ENCODE measurements at places on chromosomes 2 and 18.

GRCh38 chr2:74566754-74567085 is 12.2 kb downstream of the DOK1 start:
- DNase-seq = no peak

GRCh38 chr18:60391571-60392226 is 19.1 kb upstream of the MC4R start:
- DNase-seq = no peak

- no peak for DNase-seq
These were observed 2.9 kb downstream of the KLHL29 start for GRCh38 chr2:23387845-23388244.

GRCh38 chr2:46148369-46148736 is 148.9 kb upstream of the EPAS1 start:
- no peak for DNase-seq

DNA sequence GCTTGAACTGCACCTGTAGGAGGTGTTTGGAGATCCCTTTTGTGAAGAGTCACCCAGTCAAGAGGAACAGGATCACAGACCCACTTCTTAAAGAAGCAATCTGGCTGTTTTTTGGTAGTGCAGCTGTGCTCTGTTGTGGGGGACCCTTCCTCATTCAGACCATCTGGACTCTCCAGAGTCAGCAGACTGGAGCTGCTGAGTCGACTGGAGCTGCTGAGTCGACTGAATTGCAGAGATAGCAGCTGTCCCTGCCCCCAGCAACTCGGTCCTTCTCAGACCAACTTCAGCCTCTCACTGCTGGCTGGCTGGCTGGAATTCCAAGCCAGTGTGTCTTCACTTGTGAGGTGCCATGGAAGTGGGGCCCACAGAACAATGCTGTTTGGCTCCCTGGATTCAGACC is 56.8 kb downstream of the GTF3C3 start:
- no peak for DNase-seq

DNA sequence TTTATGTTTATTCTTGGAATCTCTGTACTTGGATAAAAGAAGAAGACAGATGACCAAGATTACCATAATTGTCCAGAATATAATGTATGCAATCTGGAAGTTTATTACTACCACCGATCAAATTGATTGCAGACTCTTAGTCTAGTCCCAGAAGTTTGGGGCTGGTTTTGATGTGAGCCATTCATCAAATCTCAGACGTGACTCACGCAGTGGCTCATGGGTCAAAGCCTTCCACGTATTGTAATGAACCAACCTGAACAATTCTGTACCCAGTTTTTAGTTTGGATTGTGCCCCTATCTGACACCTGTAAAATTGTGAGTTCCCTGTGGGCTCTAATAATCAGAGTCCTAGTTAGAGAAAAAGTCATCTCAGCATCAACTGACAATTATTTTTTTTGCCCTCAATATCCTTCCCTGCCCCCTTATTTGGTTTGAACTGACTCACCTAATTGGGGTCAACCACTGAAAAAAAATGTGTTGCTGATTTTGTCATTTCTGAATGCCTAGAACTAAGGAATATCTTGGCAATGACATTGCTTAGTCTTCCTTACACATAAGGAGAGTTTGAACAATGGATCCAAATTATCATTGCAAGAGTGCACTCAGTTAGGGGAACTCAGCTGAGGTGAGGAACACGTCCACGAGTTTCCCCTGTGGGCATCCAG is 219.5 kb upstream of the NRP2 start:
- DNase-seq = no peak

Measured in stimulated activated CD4-positive, alpha-beta T cell treated with anti-CD3 and anti-CD28 coated beads, Interleukin-1b, Interleukin-23, amount 100 ng/mL, for 24 hours (primary cell).